ENCODE measurements at places on chromosomes 2 and 18.
A peak's percentile ranks its signal among the peaks of the same experiment; 100 is the strongest.

DNA sequence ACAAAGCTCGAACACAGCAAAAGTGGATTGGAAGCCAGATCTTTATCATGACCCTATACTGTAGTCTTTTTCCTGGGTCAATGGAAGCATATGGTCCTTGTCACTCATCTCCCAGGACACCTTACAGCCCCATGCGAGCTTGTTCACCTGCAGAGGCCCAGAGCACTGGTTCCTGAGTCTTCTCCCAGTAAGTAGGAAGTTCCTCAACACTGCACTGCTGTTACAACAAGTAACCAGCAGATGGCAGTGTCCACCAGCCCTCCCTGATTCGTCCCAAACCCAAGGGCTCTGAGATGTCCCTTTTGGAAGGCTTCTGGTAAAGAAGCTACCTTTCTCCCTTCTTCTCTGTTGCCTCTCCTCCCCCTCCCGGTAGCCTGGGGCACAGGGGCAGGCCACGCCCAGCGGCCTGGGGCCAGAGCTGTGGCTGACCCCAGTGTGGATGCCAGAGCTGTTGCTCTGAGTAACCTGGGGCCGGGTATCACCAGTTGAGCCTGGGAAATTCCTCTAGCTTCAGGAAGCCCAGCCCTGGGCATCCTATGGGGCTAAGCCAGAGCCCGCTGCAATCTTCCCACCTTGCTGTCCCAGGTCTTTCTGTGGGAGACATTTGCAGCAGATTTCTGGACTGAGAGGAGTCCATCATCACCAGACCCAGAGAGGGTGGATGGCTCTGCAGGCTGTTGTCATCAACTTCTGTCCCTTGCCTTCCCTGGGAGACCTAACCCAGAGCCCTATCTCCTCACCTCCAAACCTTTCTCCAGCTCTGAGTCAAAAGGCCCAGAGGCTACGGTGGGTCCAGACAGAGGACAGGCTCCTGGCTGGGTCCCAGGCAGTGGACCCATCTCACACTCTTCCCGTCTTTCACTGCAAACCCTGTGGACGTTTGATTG lies 5.3 kb upstream of the GDF7 start:
- peak; percentile 83 for DNase-seq

GRCh38 chr2:84924173-84925106 lies 19.0 kb downstream of the TMSB10 start:
- no peak for DNase-seq

- DNase-seq, result no peak
Observed at GRCh38 chr2:45907592-45907991, 256.1 kb downstream of the PRKCE start.

DNA sequence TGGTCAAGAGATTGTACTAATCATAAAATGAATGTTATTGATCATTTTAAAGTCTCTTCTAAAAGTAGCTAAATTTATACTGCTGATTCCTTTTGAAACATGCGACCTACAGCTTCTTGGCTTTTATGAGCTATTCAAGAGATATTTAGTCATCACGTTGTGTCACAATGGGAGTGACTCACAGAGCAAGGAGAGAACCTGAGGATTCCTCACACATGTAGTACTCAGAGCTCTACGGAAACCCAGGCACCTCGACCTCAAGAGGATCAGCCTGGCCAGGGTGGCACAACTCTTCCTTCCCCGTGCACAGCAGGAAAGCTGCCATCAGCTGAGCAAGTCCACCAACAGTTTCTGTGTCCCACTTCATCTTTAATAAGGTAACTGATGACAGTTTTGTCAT lies at the start of gene DHRS9:
TSS of gene DHRS9 (plus strand) at position 223 of the 400 bp plus-strand sequence. CDS start 12,019 bp downstream, outside the sequence.
- no peak for DNase-seq
